ENCODE measurements at places on chromosomes 3 and 15.

DNA sequence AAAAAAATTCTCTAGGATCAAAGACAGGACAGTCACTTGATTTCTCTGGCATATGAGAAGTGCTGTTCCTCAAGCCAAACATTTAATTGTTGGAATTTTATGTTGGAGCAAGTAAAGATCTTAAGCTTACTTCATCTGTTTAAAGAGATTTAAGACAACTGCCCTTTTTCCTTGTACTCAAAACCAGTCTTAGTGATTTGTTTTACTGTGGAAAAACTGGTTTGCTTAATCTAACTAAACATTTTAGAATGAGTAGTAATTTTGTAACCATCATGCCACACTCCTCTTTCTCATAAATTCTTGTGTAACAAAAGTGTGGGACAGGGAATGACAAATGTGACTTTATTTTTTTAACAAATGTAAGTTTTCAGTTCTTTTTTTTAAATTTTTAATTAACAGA, 18.4 kb downstream of the PRKCI start:
- no peak for DNase-seq

DNA sequence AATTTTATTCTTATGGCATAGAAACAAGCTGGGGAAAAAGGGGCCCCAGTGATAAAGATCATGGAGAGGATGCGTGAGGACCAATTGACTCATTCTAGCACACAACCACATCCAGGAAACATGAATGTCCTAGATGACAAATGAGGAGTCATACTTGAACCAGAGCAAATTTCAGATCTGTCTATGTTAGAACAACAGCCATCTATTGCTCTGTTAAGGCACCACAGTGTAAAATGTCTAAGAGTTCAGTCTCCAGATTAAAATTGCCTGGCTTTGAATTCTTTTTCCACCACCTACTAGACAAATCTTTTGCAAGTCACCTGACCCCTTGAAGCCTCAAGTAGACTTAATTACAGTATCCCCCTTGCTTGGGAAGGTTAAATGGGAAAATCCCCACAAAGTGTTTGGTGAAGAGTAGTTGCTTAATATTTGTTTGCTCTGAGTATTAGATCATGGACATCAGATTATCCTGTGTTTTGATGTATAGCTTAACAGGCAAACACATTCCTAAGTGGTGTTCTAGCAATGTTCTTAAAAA, 258.7 kb upstream of the TGFBR2 start:
- DNase-seq = no peak

GRCh38 chr15:49875392-49875791, 243.6 kb downstream of the ATP8B4 start:
- no peak for DNase-seq

- no peak for DNase-seq
Measured at GRCh38 chr3:185732782-185733181, 92.1 kb downstream of the IGF2BP2 start.

GRCh38 chr15:31272558-31273257, 53.9 kb upstream of the KLF13 start:
- no peak for DNase-seq

- no peak for DNase-seq
Measured at GRCh38 chr3:72306800-72307341, 521.9 kb upstream of the PROK2 start.

DNA sequence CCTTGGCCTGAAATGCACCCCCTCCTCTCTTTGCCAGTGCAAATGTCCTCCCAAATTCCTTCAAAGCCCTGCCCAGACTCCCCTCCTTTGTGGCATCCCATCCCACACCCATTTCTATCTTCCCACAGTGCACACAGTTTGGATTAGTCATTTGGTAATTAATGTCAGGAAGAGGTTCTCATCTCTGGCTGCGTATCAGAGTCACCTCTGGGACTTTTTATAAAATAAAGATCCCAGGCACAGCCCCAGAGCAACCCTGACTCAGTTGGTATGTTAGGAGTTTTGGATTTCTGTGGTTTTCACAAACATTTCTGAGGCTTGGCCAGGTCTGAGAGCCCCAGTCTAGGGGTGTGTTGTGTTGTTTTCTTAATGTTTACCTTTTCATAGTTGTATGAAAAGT, 41.6 kb downstream of the C3orf20 start:
- no peak for DNase-seq
